ENCODE measurements at places on chromosomes 12 and 14.

GRCh38 chr12:28582672-28583376, 392.6 kb downstream of the CCDC91 start:
- DNase-seq = no peak

- DNase-seq = peak; percentile 68
Observed at GRCh38 chr14:106694638-106695393, 1168.4 kb downstream of the TMEM121 start.

- no peak for DNase-seq
Observed at GRCh38 chr14:20548414-20549158, 12.3 kb downstream of the RNASE9 start.

- no peak for DNase-seq
Observed at GRCh38 chr12:118402251-118402650, 25.9 kb downstream of the SUDS3 start.

DNA sequence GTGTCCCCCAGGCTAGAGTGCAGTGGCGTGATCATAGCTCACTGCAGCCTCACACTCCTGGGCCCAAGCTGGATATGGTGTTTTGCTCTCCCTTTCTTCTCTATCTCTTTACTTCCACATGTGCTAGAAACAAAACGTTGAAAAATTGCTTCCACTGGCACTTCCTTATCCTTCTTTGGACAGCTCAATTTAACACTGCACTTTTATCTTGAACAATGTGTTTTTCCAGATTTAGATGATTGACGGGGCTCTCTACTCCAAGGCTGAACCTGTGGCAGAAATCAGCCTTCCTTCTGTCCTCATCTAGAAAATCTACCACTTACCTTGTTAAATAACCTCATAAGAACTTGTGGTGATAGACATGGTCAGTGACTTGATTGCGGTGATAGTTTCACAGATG, 165.1 kb downstream of the DAD1 start:
- DNase-seq = no peak

DNA sequence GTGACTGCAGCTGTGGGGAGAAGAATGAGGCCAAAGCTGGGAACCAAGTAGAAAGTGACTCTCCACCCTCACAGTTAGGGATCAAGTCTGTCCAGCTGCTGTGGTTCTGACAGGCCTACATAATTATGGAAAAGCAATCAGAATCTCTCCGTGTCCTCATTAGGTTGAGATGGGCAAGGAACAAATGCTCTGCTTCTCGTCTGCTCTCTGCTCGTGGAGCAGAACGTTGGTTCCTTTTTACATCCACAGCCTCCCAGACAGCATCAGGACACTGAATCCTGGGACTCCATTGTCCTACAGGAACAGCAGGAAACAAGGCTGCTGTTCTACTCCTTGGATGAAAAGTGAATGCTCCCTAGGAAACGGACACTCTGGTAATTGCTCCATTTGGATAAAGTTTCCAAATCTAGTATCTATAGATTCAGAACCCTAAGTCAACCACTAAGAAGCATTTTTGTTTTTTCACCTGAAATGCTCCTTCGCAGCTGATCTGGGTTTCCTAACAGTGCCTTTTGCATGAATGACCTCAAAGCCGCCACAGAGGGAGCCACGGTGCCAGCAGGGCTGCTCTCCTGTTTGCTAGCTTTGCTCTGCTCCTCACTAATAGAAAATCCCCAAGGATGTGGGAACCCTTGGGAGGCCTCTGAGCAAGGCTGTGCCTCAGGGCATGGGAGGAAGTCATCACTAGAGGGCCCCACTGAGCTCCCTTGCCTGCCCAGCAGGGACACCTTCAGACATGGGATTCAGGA, 102.0 kb downstream of the EGLN3 start:
- peak; percentile 15 for DNase-seq

DNA sequence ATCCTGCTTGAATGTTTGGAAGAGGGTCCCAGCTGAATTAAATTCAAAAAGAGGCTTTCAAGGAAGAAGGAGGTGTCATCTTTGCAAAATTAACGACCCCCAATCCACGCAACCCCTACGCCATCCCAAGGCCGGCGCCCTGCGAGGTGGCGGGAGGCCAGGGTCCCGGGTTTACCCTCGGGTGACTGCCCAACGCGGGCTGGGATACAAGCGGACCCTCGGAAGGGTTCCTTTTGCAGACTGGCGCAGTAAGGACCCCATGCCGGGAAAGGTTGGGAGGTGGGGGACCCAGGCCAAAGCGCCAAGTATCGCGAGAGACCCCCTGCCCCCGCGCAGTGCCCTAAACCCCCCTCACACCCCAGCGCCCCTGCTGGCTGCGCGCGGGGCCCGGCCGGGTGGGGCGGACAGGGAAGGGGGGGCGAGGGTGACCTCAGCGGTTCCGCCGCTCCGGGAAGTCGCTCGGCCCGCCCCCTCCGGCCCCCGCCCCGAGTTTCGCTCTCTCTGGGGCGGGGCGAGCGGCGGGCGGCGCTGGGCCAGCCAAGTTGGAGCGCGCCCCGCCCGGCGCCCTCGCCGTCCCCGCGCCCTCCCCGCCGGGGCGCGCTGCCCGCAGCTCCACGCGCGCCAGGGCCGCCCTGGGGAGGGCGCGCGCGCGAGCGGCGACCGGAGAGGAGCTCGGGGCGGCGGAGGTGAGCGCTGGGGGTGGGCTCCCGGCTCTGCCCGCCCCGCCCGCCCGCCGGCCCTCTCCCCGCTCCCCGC, 708 bp upstream of the ZBTB42 start:
- DNase-seq = peak; percentile 90

- DNase-seq = no peak
Observed at GRCh38 chr14:92599811-92600210, 86.2 kb downstream of the RIN3 start.

DNA sequence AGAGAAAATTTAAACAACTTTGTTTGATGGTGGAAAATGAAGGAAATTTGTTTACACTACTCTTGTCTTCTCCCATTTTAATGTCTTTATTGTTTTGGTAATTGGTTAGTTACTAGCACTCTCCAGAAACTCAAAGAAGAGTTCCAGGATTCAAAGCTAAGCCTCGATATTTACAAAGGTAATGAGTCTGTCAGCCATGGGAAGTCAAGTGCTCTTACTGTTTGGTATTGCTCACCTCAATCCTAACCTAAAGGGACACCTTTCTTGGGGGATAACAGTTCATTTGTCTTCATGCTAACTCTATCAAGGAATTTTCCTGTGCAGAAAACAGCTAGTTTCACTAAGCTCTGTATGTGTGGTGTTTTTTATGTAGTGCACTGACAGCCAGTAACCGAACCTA, 222.9 kb upstream of the LMO3 start:
- no peak for DNase-seq

DNA sequence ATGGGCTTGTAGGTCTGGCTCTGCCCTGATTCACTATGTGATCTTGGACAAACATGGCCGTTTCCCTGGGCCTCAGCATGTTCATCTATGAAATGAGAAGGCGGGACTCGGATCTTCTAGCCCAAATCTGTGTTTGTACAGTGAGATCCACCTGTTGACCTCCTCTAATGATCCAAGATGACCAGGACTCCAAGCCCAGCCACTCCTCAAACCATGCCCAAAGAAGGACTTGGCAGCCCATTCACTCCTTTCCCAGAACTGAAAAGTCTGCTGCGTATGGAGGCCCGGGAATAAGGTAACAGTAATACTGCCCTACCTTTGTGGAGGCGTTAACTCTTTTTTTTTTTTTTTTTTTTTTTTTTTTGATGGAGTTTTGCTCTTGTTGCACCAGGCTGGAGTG, 39.9 kb downstream of the APPL2 start:
- no peak for DNase-seq

DNA sequence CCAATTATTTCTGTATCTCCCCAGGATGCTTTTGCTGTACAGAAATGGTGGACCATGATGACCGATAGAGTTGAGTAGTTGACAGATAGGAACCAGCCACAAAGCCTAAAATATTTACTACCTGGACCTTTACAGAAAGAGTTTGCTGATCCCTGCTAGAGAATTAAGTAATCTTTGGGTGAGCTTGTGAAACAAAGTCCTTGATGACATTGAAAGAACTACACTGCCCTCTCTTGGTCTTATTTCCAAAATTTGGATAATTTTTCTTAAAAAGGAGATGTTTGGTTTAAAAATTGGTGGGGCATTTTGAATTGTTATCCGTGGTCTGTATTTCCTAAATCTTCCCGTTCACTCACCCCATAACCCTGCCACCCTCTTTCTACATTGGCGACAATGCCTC, 13.7 kb upstream of the TCTN1 start:
- DNase-seq = peak; percentile 68

DNA sequence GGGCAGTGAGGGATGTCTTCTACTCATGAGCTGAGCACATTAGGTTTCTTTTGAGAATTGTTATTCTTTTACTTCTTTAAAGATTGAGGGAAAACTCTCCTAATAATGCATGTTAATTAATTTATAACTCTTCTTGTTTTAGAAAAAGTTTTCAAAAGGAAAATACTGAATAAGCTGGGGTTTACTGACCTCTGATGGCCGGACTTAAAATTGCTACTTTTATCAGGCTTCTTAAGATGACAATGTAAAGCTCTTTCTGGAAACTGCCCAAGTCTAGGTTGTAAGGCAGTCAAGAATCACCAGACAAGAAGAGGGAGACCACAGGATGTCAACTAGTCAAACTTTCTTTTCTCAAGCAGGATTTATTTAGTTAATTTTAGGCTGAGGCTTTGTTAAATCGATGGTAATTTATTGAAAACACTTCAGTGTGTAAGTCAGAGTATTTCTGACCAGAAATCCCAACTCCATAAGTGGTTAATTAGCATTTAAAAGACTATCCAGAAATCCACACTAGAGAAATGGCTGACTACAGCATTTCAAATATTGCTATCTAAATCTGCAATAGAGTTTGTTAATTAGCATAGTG, 82.1 kb downstream of the AVPR1A start:
- DNase-seq = no peak

DNA sequence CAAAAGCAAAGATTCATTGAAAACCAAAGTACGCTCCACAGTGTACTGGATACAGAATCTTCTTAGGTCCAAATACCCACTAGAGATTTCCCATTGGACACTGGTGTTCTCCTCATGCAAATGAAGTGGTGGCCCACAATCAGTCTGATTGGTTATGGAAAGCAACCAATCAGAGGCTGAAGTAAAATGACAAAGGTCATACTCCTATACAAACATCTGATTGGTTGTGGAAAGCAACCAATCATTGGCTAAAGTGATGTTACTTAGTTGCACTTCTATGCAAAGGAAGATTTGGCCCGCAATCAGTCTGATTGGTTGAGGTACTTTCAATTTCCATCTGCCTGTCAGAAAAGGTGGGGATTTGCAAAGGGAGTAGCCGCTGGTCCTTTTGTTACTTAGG, 1.3 kb upstream of the WASHC3 start:
- peak; percentile 10 for DNase-seq

DNA sequence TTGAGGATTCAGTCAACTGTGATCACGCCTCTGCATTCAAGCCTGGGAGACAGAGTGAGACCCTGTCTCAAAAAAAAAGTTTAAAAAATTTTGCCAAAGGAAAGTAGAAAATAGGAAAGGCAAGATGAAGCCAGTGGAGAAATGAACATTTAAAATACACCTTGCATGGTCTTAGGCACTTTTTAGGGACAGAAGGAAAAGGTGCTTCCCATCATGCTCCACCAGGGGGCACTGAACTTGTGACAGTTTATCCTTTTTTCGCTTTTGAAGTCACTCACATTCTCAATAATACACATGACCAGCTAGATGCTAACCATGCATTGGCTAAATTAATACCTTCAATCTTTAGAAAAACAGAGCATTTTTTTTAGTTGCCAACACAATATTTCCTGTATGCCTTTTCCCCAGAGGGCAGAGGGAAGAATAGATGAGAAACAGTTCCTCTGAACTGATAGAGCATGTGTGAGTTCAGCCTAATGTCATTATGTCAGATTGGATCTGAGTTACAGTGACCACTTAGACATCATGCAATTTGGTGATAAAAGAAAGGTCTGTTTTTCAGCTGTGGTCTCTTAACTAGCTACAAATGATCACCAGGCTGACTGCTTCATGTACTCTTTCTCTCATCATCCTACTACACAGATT, 221.8 kb upstream of the SSTR1 start:
- DNase-seq = peak; percentile 64

- no peak for DNase-seq
Observed at GRCh38 chr14:95855606-95856005, 21.0 kb upstream of the TUNAR start.

DNA sequence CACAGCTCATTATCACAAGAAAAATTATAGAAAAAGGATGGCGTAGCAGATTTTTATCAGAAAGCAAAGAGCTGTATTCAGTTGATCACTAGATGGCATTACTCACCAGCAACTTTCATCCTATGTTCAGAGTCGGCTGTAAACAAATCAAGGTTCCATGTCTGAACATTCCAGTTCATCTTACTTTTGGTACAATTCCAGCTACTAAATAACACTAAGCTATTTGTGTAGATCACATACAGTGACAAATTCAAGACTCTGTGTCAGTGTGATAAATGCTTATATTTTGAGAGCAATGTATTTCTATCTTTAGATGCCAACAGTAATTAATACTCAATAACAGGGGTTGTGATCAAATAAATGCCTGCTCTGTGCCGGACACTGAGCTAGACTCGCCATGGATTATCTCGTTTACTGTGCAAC, 30.1 kb downstream of the NRDE2 start:
- peak; percentile 35 for DNase-seq

GRCh38 chr14:53772936-53773335, 183.7 kb downstream of the BMP4 start:
- no peak for DNase-seq

GRCh38 chr14:92463141-92463540, 50.4 kb upstream of the RIN3 start:
- peak; percentile 10 for DNase-seq
